Pancreas (tissue), 10 donors: ENCODE measurements at places on chromosomes 3 and 15. TPM values are rescaled to one million over a fixed set of nuclear protein-coding genes. Genes with fewer than 3 reads are reported as not detected.

The CTXN2 gene
- 0.09 TPM for total RNA-seq

The TRPM1 gene
- not detected for total RNA-seq

The PRSS50 gene
- total RNA-seq = 0.65 TPM

The PLSCR4 gene
- 28.2 TPM for total RNA-seq

The CHAC1 gene
- total RNA-seq = 2.2 TPM

The EFCAB12 gene
- total RNA-seq = 0.74 TPM

The DPPA4 gene
- not detected for total RNA-seq

The GHSR gene
- 0.23 TPM for total RNA-seq

The MEIS2 gene
- total RNA-seq = 12.9 TPM

The SLC12A8 gene
- total RNA-seq = 11.2 TPM

GRCh38 chr3:15420871-15421270 is 6.5 kb downstream of the METTL6 start:
- no peak for DNase-seq

- peak; percentile 31 for DNase-seq
Observed at GRCh38 chr3:171455603-171456550, 4.3 kb downstream of the TNIK start.

GRCh38 chr15:78212008-78212407 is 22.4 kb downstream of the ACSBG1 start:
- no peak for DNase-seq

GRCh38 chr3:141311170-141311495 is 57.2 kb upstream of the ZBTB38 start:
- DNase-seq = no peak

DNA sequence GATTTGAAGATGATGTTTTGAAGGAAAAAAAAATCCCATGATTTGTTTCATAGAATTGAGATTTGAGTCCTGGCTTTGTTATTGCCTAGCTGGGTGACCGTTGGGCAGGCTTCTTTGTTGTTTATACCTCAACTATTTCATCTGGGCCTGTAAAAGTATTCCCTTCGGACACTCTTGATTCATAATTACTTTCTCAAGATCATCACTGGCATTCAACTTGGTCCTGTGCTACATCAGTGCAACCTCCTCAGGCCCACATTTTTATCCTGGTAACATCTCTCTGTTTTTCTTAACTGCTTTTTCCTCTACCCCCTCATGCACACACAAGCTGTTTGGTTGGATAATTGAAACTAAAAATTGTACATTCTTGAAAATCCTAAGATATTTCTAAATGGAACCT is 67.5 kb upstream of the P3H2 start:
- DNase-seq = no peak

- DNase-seq = no peak
Observed at GRCh38 chr3:142987707-142988106, 13.7 kb upstream of the U2SURP start.

DNA sequence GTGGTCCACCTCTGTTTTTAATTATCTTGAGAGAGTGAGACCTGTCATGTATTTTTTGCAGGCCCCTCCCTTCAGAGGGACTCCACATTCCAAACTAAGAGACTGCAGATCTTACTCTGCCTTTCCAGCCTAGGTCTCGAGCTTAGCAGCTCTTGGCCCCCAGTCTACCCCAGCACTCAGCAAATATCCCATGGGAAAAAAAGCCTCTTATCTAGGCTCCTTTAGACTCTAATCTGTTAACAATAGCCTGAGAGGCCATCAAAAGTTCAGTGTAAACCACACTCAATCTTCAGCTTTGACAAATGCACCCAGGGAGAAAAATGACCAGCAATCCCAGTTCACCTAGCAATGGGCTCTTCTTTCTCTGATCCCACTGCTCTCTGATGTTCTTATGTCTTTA is 8.6 kb upstream of the BLM start:
- no peak for DNase-seq

DNA sequence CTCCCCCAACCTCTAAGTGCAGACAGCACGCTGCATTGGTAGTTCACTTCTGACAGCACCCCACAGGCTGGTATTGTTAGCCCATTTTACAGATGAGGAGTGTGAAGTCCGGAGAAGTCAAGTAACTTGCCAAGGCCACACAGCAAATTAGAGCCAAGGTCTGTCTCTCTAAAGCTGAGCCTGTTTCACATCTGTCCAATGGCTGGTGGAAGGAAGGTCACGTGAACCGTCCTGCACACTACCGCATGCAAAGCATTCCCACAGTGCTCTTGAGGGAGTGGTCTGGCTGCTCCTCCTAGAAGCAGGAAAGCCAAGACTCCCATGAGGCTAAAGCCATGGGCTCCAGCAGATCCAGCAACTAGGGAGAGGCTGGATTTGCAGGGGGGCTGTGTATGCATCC is 50.0 kb downstream of the MGLL start:
- DNase-seq = no peak

DNA sequence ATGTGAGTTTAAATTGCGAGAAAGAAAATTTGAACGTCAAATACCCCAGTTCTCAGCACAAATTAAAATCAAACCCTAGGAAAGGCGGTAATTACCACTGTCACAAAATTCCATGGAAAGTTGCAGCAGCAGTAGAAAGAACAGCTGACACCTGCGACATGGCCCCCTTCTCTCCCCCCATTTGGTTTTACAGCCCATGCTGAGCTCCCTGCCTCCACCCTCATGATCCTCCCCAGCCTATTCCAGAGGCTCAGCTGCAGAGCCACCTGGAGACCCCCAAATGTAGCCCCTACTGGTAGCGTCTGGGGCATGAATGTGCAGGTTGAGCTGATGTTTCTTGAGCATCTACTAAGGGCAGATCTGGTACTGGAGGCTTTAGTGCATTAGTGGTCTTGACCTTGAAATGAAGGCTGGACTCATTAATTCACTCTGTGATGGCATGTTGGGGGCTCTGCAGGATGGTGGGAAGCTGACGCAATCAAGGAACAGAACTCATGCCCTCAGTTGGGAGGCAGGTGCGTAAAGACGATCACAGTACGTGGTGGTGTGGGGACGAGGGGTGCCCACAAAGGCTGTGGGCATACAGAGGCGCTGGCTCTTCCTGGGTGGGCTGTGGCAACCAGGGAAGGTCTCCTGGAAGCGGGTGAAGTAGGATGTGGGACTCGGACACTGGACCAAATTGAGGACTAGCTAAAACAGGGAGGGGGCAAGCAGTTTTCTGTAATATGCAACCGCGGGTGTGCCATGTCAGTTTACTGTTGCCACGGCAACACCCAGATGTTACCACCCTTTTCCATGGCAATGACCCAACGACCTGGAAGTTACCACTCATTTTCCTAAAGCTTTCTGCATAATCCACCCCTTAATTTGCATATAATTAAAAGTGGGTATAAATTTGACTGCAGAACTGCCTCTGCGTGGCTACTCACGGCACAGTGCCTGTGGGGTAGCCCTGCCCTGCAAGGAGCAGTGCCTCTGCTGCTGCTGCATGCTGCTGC is 39.8 kb downstream of the PRKCD start:
- DNase-seq = no peak

GRCh38 chr15:101147181-101147580 is 104.7 kb downstream of the CHSY1 start:
- DNase-seq = no peak

DNA sequence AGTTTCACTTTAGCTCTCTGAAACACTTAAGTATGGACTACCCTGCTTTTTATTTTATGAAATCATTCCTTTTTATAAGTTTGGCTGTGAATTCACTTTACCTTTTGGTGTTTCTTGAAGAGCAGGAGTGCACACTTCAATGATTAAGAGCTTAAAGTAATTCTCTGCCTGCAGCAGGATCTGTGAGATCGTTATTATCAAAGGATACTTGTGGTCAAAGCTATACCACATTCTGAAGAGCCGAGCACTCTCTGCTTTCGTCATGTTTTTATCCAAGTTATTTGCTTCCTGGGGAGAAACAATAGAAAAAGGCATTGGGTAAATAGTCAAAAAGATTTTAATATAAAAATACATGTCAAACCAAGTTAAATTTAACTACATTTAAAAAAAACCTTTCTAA is 243.7 kb downstream of the CHST2 start:
- DNase-seq = no peak

GRCh38 chr3:71438071-71438685 is 145.3 kb downstream of the FOXP1 start:
- no peak for DNase-seq

- no peak for DNase-seq
Observed at GRCh38 chr15:49558929-49559328, 61.7 kb downstream of the FAM227B start.

GRCh38 chr15:33788906-33789540 is 179.3 kb upstream of the CHRM5 start:
- DNase-seq = no peak

GRCh38 chr3:185680231-185680630 is 94.1 kb downstream of the SENP2 start:
- DNase-seq = no peak

DNA sequence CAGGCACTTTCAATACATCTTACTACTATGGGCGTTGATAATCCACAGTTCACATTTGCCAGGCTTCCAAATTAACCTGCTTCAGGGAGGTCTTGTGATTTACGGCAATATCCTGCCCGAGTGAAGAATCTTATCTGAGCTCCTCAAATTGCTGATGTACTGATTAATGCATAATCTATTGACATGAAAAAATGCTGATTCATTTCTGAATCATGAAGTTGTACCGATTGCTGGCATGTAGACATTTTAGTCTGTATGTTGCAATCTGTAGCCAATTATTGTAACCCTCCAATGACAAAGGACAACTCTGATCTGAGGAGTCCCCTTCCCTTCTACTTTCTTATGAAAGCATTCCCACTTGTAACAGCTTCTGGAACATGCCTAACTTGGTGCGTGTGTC is 97.2 kb downstream of the SEC22A start:
- no peak for DNase-seq

DNA sequence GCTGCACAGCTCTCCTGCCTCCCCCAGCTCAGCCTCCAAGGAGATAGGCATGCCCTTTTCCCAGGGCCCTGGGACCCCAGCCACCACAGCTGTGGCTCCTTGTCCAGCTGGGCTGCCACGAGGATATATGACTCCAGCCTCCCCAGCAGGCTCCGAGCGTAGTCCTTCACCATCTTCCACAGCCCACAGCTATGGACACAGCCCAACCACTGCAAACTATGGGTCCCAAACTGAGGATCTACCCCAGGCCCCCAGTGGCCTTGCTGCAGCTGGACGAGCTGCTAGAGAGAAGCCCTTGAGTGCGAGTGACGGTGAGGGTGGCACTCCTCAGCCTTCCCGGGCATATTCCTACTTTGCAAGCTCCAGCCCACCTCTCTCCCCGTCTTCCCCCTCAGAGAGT is 20.5 kb upstream of the APEH start:
- DNase-seq = no peak

GRCh38 chr3:129317014-129317771 is 38.5 kb downstream of the HMCES start:
- no peak for DNase-seq

GRCh38 chr3:196055683-196056270 is 26.1 kb downstream of the TFRC start:
- no peak for DNase-seq

DNA sequence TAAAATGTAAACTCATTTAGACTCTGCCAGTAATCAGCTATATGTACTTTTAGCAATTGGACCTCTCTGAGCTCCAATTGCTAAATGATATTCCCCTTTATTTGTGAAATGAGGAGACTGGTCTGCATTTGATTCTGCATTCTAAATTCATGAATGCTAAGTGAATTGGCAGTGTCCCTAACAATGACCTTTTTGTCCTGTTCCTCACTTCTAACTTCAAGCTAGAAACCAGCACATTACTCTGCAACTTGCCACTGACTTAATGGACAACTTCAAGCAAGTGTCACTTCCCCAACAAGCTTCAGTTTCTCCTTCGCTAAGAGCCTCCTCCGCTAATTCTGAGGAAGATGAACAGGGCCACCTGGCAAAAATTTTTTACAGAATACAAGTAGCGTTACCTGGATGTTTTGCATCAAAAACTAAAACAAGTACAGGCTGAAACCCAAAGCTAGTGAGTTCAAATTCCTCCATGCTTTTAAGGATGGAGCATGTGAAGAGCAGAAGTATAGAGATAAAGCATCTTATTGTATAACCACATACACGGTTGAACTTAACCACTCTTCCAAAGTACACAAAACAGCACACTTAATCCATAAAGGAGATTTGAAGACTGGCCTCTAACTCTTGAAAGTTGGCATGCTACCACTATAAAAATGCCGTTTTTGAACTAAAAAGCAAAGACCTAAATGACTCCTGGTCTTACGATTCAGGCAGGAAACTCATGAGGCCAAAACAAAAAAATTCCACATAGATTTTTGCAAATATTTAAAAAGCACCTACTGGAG is 207.6 kb downstream of the MAGI1 start:
- no peak for DNase-seq

DNA sequence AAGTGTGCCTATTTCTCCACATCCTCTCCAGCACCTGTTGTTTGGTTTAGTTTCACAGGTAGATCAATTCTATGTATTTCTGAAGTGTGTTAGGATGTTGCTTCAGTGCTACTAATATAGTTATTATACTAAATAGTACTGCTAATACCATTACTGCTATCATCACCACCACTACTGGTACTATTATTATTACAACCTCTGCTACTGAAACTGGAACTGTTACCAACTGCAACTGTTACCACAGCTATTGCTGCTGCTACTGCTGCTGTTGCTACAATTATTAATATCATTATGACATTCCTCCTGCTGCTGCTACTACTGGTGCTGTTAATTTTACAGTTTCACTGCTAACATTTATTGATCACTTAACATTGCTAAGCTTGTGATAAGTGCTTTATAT is 8.3 kb upstream of the LMOD3 start:
- DNase-seq = no peak

DNA sequence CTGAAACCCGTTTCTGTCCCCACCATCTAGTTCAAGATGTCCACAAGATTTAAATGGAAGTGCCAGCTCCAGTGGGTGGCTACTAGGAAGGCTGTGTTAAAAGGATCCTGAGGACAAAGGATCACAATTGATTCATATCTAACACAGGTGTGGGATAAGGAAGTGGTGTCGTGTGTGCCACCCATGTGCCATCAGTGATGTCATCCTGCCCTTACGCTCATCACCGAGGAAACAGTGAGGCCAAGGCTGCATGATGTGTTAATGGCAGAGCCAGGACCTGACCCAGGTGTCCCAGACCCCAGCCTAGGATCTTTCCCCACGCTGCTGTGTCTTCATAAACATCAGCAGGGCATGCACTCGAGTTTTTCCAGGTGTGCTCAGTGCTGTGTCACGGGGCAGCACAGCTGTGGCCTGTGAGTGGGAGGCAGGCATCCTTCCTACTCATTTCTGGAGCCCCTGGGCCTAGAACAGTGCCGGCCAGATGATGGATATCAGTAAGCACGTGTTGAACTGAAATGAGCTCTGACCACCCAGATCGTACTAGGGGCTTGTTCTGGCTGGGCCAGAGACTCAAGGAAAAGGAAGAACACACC is 10.6 kb upstream of the TGM5 start:
- no peak for DNase-seq

DNA sequence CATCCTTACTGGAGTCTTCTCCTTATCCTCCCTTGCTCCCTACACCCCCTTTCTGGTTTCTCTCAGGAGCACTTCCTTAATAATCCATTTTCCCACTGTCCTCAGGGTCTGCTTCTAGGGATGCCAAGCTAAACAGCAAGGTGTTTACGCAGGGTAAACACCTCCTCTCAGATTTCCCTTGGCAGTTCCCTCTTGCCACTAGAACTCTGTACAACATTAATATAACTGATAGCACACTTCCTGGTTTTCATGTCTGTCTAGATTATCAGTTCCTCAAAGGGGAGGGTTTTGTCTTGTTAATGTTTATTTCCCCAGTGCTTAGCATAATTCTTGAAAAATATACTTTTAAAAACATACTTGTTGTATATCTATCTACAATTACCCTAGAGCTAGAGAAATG is 118.0 kb upstream of the SLC24A5 start:
- DNase-seq = no peak

GRCh38 chr3:107938143-107938542 is 152.7 kb downstream of the CD47 start:
- no peak for DNase-seq
